ENCODE measurements at places on chromosomes 13 and 19.

GRCh38 chr13:41651413-41652058, 194.2 kb downstream of the RGCC start:
- no peak for DNase-seq

DNA sequence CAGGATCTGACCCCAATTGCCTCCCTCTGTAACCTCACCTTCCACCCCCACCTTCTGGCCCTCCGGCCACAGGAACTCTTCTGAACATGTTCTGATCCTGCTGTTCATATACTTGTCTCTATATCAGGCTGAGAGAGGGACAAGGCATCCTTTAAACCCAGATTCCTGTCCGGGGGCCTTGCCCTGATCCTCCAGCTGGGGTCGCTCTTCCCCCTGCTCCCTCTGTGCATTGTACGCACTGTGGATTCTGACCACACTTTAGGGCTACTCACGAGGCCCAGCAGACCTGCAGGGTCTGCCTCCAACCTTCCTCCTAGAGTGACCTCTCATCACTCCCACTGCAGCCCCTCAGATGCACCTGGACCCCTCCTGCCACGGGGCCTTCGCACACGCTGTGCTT, 269.3 kb downstream of the UQCRFS1 start:
- DNase-seq: no peak

GRCh38 chr19:13788991-13789390, 6.3 kb upstream of the ZSWIM4 start:
- DNase-seq: peak; percentile 62

DNA sequence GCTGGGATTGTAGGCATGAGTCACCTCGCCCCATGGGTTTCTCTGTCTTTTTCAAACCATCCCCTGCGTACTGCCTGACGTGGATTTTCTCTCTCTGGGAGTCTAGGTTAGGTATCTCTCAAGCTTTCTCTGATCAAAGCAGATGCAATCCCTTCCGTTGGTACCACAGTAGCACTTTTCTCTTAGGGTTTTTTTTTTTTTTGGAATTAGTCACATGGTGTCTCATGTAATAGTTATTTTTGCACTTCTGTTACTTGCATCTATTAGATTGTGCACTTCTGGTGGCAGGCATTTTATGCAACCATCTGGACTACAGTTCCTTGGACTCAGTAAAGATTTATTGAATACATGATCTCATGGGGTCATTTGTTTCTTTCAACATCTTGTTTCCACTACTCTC, 72.1 kb downstream of the GPC6 start:
- DNase-seq: no peak

GRCh38 chr13:110480161-110480560, 81.4 kb downstream of the RAB20 start:
- DNase-seq: no peak

- DNase-seq: peak; percentile 43
These were observed 2.0 kb downstream of the ZNF792 start for GRCh38 chr19:34961775-34962686.

DNA sequence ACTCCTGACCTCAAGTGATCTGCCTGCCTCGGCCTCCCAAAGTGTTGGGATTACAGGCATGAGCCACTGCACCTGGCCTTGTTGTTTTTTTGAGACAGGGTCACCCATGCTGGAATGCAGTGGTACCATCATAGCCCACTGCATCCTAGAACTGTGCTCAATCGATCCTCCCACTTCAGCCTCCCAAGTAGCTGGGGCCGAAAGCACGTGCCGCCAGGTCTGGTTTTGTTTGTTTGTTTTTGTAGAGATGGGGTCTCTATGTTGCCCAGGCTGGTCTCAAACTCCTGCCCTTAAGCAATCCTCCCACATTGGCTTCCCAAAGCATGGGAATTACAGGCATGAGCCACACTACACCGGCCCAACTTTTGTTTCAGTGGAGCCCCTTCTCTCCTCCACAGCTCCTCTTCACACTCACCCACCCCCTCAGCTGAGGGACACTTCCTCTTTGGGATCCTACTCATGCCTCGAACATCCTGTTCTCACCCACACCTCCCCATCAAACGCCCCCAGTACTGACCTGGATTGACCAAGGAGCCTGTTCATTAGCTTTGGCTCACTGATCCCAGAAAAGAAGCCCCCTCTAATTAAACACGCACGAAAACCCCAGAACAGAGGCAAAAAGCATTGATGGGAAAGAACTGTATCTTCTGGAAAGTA, 12.8 kb upstream of the CERS4 start:
- peak; percentile 27 for DNase-seq

DNA sequence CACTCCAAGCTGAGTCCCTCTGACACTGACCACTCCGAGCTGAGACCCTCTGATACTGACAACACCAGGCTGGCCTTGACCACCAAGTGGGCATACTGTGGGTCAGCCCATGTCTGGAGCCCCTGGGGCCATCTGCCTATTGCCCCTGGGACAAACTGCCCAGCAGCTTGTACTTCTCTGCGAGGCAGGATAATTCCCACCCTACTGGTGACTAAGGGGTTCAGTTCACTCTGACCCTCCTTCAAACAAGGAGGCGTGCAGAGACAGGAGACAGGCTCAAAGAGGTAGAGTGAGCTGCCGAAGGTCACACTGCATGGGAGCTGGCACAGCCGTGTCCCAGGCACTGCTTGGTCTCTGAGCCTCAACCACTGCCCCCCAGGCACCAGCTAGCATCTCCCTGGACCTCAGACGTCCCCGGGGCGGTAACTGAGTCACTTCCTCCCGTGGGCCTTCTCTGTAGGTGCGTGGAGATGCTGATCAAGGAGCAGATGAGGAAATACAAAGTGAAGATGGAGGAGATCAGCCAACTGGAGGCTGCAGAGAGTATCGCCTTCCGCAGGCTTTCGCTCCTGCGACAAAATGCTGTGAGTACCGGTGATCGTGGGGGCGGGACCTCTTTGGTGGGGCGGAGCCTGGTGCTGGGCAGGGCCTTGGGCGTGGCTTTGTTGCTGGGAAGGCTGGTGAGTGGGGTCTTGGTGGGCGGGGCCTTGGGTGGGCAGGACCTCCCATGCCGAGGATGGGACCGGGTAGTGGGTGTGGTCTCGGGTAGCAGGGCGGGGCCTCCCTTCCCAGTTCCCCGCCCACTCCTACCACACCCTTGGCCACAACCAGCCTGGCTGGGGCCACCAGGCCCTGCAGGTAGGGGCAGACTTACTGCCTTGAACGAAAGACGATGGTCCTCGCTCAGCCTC, 5.8 kb upstream of the USE1 start:
- DNase-seq: peak; percentile 61

GRCh38 chr19:11136400-11137101, 19.0 kb downstream of the SPC24 start:
- DNase-seq: no peak

DNA sequence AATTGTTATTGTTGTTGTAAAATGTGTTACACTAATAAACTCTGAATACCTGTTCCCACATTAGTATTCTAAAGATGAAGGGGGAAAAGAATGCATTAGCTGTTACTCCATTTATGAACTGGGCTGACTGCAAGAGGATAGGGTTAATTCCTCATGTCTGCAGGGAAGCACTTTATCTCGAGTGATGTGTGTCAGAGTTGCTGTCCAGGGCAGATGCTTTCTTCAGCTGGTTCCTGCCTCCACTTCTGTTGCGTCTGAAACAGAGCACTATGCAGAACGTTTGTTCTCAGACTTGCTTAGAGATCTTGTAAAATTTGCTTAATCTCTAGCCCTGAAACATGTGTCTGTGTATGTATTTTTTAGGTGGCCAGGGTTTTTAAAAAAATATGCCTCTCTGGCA, 318.8 kb downstream of the SPRY2 start:
- DNase-seq: no peak

- DNase-seq: peak; percentile 70
These were observed 1.7 kb downstream of the ANO8 start for GRCh38 chr19:17332677-17333581.

GRCh38 chr13:112768795-112769481, 79.1 kb downstream of the ATP11A start:
- DNase-seq: no peak

DNA sequence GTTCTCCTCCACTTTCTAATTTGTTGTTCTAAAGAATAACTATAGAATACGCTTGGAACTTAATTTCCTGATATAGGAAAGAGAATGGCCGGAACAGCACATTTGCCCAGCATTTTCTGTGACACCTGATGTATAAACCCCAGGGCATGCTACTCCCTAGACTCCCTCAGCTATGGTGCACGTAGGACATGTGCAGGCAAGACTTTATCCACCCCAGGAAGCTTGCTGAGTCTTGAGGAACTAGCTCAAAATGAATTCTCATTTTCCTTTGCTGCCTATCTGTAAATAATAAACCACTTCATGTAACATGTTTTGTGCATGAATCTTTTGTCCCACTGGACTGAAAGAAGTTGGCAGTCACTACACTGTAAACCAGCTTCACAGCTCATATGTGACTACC, 535.8 kb upstream of the SLITRK1 start:
- no peak for DNase-seq

- DNase-seq: no peak
These were observed 62.2 kb upstream of the MYCBP2 start for GRCh38 chr13:77388944-77389624.

DNA sequence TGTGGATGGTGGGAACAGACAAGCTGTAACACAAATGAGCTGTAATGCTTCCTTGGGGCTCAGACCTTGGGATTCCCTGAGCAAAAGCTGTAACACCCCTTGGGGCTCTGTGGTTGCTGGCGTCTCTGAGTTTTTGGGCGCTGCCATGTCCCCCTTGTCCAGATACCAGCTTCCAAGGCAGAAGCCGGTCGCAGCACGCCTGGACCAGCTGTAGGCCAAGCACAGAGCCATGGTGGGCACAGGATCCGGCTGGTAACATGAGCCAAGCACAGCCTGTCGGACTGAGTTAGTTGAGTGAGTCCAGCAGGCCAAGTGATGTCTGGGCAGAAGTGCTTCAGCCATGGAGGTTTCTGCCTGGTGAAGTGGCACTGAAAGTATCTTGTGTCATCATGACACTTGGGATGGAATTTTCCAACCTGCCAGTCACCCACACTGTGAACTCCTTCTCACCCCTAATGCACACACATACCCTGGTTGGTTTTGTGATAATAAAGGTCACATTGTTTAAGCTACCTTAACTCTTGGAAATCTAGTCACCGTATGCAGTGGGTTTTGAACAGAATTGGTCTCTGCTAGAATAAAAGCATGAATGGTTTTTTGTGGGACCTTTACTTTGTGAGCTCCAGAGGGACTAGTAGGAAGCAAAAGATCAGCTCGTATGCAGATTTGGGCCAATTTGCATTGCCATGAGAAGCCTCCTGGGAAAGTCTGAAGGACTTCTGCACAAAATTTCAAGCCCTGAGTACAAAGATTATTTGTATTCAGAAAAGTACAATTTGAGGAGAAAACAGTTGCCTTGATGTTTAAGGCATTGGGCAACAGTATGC, 7.0 kb upstream of the ZNF17 start:
- DNase-seq: no peak

GRCh38 chr19:4185413-4186086, 3.1 kb downstream of the ANKRD24 start:
- DNase-seq: no peak

DNA sequence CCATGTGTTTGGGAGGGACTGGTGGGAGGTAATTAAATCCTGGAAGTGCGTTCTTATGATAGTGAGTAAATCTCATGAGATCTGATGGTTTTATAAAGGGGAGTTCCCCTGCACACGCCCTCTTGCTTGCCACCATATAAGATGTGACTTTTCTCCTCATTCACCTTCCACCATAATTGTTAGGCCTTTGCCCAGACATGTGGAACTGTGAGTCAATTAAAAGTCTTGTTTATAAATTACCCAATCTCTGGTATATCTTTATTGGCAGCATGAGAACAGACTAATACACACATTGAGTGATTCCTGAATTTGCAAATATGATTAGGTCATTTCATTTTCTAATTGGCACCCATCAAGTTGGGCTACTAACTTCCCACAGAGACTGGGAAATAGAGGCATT, 977.2 kb downstream of the SLITRK1 start:
- DNase-seq: no peak

DNA sequence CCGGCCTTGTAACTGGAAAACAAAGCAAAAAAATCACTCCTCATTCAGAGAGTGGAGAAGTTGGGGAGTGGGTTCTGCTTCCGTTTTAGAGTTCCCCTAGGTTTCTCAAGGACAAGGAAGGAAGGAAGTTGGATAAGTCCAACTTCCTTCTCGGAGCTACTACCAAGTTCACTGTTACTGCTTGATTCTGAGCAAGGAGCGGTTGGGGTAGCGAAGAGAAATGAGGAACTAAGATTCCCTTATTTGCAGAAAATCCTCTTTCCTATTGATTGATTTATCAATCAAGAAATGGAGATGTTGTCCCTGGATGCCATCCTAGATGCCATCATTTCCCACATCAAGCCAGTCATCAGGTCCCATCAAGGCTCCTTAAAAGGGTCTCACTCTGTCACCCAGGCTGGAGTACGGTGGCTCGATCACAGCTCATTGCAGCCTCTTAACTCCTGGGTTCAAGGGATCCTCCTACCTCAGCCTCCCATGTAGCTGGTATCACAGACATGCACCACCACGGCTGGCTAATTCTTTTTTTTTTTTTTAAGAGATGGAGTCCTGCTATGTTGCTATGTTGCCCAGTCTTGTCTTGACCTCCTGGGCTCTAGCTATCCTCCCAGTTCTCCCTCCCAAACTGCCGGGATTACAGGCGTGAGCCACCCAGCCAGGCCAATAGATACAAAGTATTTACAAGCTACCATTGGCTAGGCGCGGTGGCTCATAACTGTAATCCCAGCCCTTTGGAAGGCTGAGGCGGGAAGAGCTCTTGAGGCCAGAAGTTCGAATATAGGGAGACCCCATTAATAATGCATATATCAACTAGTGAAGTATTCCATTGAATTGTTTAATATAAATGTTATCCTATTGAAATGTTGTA, 809 bp upstream of the B9D2 start:
- peak; percentile 24 for DNase-seq

GRCh38 chr19:50061650-50062049, 35.8 kb downstream of the ZNF473 start:
- no peak for DNase-seq

- no peak for DNase-seq
These were observed 816 bp downstream of the SPRED3 start for GRCh38 chr19:38389101-38389925.

DNA sequence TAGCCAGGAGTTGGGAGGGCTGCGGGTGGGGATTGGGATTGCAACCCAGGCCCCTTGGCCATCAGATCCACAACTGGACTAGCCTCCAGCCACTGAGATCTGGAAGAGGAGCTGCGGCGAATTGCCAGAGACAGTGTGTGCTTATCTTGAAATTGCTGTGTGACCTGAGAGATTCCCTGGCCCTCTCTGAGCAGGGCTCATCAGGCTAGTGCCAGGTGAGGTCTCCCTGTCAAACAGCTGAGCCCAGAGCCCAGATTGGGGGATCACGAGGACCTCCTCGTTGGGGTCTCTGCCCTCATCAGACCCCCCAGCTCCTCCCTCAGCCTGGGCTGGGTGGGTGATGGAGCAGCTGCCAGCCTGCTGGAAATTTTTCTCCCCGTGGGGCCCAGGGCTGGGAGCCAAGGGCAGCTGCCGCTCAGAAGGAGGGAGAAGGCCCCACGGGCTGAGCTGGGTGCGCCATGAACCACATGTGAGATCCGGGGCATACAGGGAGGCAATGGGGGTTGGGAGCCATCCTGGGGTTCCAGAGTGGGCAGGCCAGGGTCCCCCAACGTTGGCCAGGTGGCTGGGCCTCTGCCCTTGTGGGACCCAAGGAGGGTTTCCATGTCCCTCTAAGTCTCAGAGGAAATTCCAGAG, 7.2 kb downstream of the FUT5 start:
- DNase-seq: no peak

- no peak for DNase-seq
These were observed 13.7 kb upstream of the MED26 start for GRCh38 chr19:16641695-16642094.

GRCh38 chr19:17681505-17682125, 6.5 kb downstream of the UNC13A start:
- DNase-seq: no peak

- DNase-seq: no peak
These were observed 2.1 kb downstream of the PPP2R1A start for GRCh38 chr19:52191951-52192350.

All from CD4-positive, alpha-beta T cell treated with Interleukin-15 for 1 hour (primary cell).